ENCODE measurements at places on chromosomes 3 and 15. TPM values are rescaled to one million over a fixed set of nuclear protein-coding genes. Genes with fewer than 3 reads are reported as not detected.

Gene SLC22A14
- 0.20 TPM for total RNA-seq

GRCh38 chr15:88612186-88612796 is 8.8 kb upstream of the AEN start:
- peaks cover 7% of the 10 kb centered on the region for H3K4me1 ChIP-seq
- H3K36me3 ChIP-seq: no peaks in the 10 kb centered on the region
- H3K27ac ChIP-seq: no peak overlapping the region
- H3K27me3 ChIP-seq: peaks cover 66% of the 10 kb centered on the region
- H3K4me3 ChIP-seq: no peak overlapping the region

DNA sequence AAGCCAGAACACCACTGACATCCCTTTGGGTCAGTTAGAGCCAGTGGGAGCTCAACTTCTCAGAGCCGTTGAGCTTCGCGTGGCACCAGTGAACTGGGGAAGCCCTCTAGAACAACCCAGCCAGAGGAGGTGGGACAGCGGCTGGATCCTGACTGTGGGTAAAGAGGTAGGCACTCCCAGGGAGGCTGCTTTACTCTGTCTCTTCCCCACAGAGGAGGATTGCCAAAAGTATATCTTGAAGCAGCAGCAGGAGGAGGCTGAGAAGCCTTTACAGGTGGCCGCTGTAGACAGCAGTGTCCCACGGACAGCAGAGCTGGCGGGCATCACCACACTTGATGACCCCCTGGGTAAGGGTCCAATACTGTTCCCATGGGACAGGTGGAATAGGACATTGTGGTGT is 1.2 kb downstream of the MYD88 start:
- H3K27ac ChIP-seq: peak overlapping the region; percentile 98
- H3K36me3 ChIP-seq: peaks cover 8% of the 10 kb centered on the region
- H3K27me3 ChIP-seq: no peaks in the 10 kb centered on the region
- peak overlapping the region; percentile 88 for H3K4me3 ChIP-seq
- peaks cover 39% of the 10 kb centered on the region for H3K4me1 ChIP-seq
- DNase-seq: no peak

DNA sequence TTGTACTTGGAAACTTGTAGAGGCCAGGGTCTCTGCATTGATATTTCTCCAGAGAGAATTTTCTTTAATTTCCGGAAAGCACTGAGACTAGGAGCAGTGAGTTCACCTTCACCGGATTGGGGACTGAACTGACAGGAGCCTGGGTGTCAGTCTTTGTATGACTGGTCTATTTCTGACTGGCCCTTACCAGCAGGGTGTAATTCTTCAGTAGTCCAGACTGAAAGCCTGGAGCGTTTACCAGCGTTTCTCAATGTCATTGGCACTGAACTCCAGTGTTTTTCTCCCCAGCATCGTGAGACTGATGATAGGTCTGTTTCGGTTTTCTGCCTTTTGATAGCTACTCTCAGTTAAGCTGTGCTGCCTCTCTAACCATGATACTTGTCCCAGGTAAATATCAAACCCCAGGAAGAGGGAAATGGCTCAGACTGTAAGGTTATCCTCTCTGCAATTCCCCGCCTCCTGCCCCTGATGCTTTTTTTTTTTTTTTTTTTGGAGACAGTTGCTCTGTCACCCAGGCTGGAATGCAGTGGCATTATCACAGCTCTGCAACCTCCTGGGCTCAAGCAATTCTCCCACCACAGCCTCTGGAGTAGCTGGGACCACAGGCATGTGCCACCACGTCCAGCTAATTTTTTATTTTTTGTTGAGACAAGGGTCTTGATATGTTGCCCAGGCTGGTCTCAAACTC is 103.6 kb downstream of the CACNA2D3 start:
- DNase-seq: no peak
- H3K4me1 ChIP-seq: no peaks in the 10 kb centered on the region
- H3K36me3 ChIP-seq: no peaks in the 10 kb centered on the region
- H3K4me3 ChIP-seq: no peak overlapping the region

DNA sequence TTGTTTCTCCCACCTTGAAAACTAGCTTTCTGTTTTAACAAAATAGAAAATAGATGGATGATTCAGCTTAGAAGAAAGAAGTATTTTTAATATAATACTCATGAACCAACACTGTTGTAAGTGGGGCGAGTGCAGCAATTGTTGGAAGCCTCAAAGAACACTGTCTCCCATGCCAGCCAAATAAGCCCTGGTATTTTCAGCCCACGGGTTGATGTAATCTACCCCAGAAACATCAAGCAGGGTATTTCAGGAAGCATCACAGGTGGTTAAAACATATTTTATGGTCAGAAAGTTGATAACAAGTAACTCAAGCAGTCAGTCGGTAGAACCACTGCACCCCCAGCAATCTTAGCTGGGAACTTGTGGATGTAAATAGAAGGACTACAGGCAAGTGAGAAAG is 115.9 kb downstream of the SV2B start:
- no peaks in the 10 kb centered on the region for H3K36me3 ChIP-seq
- no peak overlapping the region for H3K4me3 ChIP-seq
- DNase-seq: no peak
- H3K4me1 ChIP-seq: no peaks in the 10 kb centered on the region

Data from mesothelial cell of epicardium (in vitro differentiated cells).